ENCODE measurements at places on chromosomes 5 and 9.

DNA sequence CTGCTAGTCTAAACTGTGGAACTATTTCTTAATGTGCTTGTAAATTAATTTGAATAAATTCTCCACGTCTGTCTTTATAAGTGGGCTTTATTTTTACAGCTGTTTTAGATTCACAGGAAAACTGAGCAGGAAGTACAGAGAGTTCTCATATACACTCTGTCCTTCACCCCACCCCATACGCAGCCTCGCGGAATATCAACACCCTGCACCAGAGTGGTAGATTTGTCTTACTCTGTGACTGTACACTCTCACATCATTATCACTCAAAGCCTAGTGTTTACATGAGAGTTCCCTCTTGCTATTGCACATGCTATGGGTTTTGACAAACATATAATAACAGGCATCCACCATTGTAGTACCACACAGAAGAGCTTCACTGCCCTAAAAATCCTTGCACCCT, 179.7 kb upstream of the DAB2 start:
- DNase-seq = no peak

- no peak for DNase-seq
Measured at GRCh38 chr5:181243564-181244343, at the start of gene RACK1. Gene RACK1 (minus strand): TSS chr5:181243906. CDS start chr5:181243800, 106 bp downstream.

DNA sequence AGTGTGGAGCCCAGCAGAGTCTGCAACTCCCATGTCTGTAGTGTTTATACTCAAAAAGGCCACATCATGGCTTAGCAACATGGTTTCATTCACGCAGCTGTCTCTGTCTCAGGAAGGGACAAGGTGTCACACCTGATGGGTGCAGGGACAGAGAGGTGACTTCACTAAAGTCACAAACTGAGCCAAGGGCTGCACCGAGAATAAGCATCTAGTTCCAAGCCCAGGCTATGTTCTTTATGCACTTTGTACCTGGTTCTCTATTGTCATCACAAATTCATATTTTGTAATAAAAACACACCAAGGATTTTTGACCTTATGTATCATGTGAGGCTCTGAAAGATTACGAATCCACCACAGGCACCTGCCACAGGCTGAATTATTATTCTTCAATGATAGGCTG, 64.9 kb upstream of the STK32A start:
- no peak for DNase-seq

GRCh38 chr9:108762348-108763055, 93.3 kb downstream of the ACTL7B start:
- DNase-seq = no peak

DNA sequence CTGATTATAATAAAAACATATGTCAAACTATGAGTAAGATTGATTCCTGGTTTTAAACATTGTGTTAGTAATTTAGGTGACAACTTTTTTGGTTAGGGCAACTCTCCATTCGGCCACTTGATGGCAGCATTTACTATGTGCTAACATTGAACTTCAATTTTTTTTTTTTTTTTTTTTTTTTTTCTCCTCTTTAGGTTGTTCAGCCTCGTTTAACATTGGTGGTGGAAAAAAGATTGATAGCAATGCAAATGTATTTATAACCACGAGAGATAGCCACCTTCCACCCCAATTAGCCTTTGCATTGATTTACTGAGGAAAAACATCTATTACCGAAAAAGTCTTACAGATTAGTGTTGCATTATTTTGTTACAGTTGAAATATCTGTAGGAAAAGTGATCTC, 159.1 kb downstream of the CSNK1G3 start:
- DNase-seq = no peak

GRCh38 chr5:87751824-87752223, 339.1 kb upstream of the CCNH start:
- no peak for DNase-seq

- no peak for DNase-seq
Measured at GRCh38 chr9:69745716-69746437, 13.9 kb downstream of the PTAR1 start.

DNA sequence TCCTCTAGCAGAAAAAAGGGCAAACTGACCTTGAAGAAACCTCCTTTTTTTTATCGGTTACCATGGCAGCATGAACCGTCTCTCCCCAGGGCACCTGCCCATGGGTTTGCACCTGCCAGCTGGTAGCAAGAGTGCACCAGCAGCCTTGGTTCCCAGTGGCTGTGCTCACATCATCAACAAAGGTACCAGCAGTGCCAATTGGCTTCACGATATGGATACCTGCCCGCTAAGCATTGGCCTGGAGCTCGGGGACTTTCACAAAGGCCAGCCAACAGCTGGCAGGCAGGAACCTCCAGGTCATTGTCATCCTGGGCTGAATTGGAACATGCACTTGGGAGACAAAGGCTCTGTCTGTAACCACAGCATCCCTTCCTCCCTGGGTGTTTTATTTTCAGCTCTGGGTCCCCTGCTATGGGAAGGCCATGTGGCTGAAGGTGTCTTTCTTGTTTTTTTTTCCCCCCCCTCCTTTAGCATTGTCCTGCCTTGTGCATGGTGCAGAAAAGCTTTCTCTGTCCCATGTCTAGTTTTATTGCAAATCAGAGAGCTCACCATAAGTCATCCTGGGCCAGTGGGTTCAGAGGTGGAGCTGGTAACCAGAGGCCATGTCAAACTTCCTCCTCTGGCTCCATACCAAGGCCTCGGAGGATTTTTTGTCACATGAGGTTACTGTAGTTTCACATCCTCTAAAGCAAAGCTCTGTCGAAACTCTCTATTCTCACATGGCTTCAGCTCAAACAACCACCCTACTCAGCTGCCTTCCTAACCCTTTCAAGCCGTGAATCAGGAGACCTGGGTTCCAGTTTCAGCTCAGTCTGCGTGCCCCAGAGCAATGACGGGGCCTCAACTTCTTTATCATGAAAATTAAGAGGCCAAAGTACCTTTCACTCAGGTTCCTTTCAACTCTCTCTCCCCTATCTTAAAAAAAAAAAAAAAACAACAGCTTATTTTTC, 145.5 kb upstream of the MAP3K1 start:
- no peak for DNase-seq

DNA sequence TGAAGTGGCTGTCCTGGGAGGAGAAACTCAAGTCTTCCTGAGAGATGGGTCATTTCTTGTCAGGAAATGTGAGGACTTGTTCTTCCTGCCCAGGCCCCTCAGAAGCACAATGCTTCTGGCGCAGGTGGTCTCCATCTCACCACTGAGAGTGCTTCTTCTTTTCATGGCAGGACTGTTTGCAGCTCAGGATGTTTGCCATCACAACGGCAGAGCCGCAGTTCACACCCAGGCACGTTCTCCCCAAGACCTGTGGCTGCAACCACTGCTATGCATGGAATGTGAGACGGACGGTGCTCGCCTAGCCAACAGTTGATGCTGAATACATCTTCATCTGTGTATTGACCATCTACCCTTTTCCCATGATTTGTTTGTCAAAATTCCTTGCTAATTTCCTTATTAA, 216.3 kb downstream of the GADD45G start:
- no peak for DNase-seq

GRCh38 chr9:115910959-115911358, 242.6 kb upstream of the PAPPA start:
- no peak for DNase-seq

- no peak for DNase-seq
Measured at GRCh38 chr9:109381011-109381729, 60.3 kb upstream of the EPB41L4B start.

GRCh38 chr9:36116593-36116992, 19.9 kb upstream of the GLIPR2 start:
- DNase-seq = no peak

DNA sequence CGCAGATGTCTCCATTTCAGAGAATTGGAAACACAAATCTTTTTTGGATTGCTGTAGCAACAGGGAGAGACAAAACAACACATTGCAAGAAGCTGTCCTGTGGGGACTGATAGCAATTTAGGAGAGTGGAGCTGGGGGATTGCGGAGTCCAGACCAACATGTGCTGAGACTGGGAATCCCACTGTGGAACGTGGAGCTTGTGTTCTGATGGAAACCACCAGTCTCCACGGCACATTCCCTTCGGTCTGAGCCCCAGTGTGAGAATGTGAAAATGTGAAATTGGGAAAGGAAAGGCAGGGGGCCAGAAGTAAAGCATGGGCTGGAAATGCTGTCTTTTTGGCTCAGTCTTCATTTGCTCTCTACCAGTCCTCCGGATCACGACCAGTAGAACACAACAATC, 348.8 kb upstream of the TNC start:
- no peak for DNase-seq

GRCh38 chr5:32848120-32848519, 137.0 kb downstream of the NPR3 start:
- DNase-seq = no peak

DNA sequence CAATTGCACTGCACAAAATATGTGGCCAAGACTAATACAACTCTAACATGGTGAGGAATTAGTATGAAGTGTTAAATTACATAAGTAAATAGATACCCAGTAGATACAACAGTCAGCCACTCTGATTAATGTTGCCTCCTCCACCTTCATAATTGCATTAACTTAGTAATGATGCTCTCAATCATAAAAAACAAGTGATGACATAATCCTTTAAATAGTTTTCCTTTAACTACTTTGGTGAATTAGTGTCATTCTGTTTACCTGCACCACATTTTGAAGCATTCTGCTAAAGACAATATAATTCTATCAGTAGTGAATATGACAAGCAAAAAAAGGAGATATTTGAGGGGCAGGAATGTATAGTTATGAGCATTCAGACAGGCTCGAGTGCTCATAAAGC, 265.9 kb upstream of the SLC24A2 start:
- no peak for DNase-seq

- DNase-seq = peak; percentile 17
Measured at GRCh38 chr5:53425687-53426511, 54.5 kb upstream of the FST start.

GRCh38 chr9:107288701-107289100, 5.6 kb downstream of the RAD23B start:
- DNase-seq = no peak

DNA sequence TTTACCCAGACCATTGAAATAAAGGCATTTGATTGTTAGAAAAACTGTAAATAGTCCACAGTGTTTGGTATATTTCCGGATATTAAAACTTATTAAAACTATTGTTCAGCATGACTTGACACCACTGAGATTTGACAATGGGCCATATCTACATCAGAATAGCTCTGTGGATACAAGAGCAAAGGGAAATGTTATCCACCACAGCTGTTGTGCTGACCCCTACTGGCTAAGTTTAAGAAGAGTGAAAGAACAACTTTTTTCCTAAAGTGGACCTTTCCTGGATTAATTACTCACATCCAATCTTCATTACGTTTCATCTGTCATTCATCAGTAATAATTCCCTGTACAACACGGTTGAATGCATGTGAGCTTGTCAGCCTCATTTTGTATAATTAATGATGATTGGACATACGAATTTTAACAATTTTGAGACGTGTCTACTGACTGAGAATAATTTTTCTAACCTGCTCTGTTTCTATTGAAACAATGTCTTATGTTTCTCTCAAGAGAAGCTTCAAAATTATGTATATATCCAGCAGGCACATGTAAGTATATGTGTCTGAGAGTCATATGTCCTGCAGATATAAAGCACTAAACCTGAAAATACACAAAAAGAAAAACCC, 1952.6 kb downstream of the MAT2B start:
- peak; percentile 56 for DNase-seq

DNA sequence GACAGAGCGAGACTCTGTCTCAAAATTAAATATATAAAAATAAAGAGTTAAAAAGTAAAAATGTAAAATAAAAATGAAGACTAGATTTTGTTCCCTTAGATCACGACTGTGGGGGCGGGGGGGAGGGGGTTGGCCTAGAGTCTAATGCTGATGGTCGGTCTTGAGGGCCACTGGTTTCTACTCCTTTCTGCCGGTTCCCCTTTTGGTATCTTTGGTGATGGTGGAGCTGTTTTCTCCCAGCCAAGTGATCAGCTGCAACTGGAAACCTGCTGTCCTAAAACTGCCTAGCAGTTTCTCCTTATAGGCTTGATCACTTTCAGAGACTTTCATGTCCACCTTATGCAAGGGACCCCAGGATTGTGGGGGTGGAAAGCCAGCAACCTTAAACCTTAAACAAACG, 1.1 kb downstream of the SRD5A1 start:
- no peak for DNase-seq

DNA sequence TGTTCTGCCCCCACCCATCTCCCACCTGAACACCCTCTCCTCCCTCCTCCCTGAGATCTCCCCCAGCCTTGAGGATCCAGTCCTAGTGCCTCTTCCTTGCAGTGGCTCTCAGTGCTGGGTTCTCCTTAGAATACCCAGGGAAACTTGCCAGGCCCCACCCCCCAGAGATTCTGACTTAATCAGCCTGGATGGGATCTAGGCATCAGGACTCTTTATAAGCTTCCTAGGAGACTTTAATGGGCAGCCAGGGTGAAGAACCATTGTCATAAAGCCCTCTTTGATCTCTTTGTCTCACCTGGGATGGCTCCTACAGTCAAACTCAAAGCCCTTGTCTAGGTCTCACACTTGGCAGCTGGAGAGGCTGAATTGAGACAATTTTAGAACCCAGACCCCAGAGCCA, 8.6 kb upstream of the GLIS3 start:
- DNase-seq = no peak

DNA sequence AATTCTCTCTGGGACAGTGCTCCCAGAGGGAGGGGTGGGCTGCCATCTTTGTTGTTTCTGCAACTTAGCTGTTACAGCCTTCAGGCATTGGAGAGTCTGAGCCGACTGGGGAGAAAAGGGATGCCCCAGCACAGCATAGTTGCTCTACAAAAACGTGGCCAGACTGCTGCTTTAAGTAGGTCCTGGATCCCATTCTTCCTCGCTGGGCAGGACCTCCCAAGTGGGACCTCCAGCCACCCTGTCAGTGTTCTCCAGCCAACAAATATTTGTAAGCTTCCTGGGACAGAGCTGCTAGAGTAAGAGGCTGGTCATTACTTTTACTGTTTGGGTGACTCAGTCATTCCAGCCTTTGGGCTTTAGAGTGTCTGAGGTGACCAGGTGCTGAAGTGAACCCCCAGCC, 292.7 kb upstream of the NREP start:
- DNase-seq = no peak

GRCh38 chr5:12805165-12805698, 901.0 kb upstream of the CTNND2 start:
- no peak for DNase-seq

- DNase-seq = no peak
Measured at GRCh38 chr5:141514330-141515133, 25.7 kb downstream of the PCDHGC5 start.

GRCh38 chr5:95712347-95712958, 18.7 kb upstream of the RHOBTB3 start:
- no peak for DNase-seq

- no peak for DNase-seq
Measured at GRCh38 chr9:133737071-133737773, 930 bp downstream of the SARDH start.

DNA sequence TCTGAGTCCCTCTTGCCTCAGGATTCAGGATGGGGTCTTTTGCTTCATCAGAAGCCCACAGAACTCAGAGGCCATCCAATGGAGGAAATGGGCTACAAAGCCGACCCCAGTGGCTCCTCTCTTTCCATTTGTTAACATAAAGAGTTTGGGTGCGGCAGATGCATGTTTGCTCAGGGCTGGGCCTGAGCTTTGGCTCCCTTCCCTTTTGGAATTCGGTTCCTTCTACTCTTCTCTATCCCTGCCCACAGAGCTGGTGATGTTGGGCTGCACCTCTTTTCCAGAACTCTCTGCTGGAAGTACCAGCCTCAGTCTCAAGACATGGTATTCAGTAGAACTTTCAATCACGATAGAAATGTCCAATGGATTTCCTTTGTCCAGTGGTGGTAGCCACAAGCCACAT, 66.9 kb upstream of the AGXT2 start:
- no peak for DNase-seq
